ENCODE measurements at places on chromosomes 5 and 9.

DNA sequence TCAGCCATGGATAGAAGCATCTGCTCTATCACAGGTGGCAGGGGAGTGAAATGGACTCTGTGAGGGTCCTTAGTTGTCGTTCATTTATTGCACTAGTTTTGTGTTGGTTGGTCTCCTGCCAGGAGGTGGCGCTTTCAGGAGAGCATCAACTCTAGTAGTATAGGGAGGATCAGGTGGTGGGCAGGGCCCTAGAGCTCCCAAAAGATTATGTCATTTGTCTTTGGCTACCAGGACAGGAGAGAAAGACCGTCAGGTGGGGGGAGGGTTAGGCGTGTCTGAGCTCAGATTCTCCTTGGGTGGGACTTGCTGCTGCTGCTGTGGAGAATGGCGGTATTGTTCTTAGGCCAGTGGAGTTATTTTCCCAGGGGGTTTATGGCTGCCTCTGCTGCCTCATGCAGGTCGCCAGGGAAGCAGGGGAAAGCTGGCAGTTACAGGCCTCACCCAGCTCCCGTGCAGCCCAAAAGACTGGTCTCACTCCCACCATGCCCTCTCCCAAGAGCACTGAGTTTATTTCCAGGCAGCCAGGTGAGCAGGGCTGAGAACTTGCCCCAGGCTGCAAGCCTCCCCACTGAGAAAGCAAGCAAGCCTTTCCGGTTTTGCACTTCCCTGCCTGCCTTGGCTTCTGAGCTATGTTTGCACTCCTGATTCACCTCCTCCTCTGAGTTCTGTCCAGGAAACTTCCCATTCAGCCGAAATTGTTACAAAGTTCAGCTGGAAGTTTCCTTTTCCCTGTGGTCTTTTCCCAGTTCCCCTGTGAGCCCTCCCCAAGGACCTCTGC is 317.3 kb downstream of the TAF11L14 start:
- no peak for DNase-seq

DNA sequence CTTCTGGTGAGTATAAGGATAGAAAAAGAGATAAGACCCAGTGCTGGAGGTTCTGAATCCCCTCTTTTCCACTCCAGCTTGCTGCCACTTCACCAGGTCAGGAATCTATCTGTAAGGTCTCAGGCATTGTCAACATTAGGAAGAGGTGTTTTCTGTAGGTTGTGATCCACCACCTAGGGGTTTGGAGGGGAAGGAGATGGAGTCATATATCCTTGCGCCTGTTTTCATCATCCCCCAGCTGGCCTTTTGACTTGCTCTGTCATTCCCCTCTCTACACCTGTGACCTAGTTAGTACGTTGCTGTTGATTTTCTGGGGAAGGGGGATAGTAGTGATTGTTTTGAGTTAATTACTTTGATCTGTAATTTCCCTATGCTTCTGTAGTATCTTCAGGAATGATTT is 20.5 kb downstream of the SPINK5 start:
- no peak for DNase-seq

GRCh38 chr5:106014262-106014661 is 1656.5 kb downstream of the EFNA5 start:
- DNase-seq = no peak

- no peak for DNase-seq
Observed at GRCh38 chr5:116859666-116860320, 285.2 kb upstream of the SEMA6A start.

DNA sequence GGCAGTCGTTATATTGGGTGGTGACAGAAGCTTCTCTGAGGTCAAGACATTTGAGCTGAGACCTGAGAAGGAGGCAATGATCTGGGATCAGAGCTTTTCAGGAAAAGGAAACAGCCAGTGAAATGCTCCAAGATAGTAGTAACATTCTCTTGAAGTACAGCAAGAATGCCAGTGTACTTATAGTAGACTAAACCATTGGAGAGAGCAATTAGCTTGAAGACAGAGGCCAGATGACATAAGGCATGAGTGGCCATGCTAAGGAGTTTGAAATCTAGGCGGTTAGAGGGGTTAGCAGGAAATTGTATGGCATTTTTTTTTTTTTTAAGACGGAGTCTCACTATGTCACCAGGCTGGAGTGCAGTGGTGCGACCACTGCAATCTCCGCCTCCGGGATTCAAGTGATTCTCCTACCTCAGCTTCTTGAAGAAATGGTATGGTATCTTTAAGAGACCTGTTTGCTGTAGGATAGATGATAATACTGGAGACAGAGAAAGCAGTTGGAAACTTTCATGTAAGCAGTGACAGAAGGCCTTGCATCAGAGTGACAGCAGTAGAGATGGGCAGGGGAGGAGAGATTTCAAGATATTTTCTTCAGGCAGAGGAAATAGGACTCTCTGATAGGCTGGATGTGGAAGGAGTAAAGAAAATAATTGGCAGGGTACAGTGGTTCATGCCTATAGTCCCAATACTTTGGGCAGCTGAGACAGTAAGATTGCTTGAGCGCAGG is 482.2 kb upstream of the PAPPA start:
- DNase-seq = no peak

DNA sequence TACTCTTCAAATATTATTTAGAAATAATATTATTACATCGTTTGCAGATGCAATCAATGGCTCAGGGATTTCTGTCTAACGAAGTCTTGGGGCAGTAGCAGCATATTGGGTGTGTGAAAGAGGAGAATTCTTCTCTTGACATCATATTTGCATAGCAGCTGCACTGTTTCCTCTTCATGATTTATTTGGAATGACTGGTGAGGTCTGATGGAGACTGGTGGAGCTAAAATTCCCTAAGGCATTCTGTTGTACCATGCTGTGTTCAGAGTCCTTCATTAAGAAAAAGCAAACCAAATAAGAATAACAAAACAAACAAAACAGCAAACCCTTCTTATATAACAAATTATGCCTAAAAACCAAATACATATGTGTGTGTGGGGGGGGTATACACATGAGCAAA is 177.6 kb downstream of the DIRAS2 start:
- DNase-seq = no peak

DNA sequence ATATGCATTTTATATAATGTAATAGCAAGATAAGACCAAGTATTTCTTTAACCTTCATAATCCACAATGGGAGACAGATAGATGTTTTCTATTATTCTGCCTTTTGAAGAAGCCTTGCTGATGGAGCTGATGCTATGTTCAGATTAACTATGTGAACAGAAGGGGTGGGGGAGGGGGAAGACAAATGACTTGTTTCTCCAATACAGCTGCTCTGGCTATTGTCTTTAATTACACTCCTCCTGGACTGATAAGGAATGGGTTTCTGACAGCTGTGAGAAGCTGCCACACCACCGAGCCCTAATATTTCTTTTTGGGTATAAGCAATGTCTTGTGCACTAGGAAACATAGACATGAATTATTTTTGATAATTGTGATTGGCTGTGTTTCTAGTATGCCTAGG is 62.0 kb downstream of the CAVIN4 start:
- no peak for DNase-seq

DNA sequence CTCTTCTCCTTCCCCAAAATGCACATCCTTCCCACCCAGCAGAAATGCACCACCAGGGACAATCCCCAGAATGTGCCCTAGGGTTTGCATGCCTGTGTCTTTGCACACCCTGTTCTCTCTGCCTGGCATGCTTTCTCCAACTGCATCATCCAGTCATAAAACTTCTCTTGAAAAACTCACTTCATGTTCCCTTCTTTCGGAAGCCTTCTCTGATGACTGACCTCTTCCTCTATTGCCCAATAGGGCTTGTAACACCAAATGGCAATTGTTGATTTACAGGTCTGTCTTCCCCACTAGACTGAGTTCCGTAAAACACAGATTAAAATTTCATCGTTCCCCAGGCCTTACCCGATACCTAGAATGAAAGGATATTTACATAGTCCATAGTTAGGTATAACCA is 83.1 kb upstream of the SPOCK1 start:
- no peak for DNase-seq

DNA sequence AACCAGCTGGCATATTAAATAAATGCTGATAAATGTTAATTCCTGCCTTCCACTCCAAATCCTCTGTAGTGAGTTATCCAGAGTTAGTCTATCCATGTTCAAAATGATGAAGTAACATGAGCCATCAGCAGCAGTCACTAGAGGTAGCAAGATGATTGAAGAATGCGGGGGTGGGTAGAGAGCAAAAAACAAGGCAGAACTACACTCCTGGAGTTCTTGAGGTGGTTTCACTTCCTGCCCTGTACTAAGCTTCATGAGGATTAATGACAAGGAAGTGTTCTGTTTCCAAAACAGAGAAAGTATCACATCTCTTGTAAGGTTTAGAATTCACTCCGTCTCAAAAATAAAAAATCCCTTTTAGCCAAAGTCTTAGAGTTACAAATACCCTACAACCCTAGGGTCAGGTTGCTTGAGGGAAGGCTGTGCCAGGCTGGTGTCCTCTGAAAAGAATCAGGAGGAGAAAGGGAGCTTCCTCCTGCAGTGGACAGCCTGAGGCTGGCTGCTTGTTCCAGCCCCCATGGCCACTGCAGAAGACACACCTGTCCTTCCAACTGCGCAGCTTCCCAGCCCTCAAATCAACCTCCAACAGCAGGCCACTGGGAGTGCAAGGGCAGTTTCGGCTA is 180.2 kb downstream of the DENND1A start:
- no peak for DNase-seq

DNA sequence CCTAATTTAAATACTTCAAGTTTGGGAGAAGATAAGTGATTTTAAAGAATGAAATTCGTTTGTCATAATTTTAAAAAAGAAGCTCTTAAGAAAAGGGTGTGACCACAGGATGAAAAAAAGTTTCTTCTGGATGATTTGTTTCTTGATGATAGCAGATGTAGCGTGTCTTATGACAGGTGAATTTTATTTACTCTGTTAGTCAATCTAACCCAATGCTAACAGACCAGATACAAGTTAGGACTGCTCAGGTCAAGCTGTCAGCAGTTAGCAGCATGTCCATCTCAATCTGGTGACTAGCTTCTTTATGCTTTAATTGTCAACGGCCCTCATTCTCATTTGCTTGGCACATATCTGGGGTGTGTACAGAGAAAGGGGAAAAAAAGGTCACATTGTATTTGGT is 456.0 kb downstream of the BNC2 start:
- DNase-seq = no peak

GRCh38 chr5:114473541-114473940 is 111.7 kb downstream of the KCNN2 start:
- DNase-seq = no peak

DNA sequence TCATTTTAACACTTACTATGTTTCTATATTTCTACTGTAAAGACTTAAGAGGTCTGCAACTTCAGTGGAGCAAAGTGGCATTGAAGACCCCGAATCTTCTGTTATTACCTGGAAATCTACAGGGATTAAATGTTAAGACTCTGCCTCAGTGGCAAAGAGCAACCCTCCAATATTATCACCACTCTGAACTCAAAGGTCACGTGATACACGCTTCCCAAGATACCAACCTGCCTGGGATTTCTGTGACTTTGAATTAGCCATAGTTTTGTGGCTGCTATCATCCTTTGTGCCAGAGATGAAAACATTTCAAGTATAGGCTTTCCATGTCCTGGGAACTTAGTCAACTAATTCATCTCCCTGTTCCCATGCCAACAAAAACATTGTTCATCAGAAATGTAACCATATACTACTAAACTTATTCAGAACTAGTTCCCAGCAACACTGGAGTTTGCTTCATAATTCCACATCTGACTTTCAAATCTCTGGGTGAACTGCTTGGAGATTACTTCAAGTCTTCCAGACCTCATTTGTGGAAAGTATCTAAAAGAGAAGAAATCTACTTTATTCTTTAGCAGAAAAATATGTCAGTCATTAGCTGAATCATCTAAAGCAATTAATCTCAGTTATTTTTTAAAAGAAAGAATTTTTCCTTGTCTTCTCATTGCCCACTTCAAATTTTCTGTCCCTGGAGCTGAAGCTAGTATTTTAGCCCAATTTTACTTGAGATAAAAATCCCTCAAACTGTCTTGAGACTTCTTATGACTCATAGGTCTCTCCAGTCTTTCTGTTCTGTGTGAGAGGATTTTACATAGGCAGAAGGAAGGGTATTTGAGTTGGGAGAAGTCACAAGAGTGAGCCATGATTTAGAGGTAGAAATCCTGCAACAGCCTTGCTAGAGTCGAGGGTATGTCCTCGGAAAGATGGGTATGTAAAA is 83.0 kb downstream of the ZNF462 start:
- no peak for DNase-seq

DNA sequence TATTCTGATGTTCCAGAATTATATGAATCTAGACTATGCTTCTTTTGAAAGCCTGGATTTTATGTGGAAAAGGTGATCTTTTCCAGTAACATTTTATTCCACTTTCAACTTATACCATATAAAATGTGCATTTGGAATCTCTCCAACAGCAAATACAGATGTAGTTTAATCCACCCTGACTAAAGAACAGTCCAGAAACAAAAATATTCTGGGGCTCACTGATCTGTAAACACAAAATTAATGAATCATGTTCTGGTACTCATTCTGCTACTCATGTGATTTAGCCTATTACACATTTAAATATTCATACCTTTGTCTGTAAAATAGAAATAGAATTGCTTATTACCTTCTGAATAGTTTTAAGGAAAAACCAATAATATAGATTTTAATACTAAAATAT is 125.8 kb downstream of the ARRDC3 start:
- DNase-seq = no peak

GRCh38 chr5:148844433-148845280 is 18.2 kb downstream of the ADRB2 start:
- DNase-seq = no peak

GRCh38 chr9:75890472-75891276 is at the start of gene PCSK5:
Gene PCSK5, plus strand, starts transcription at chr9:75890673. Its CDS starts 509 bp downstream, at chr9:75891182.
- no peak for DNase-seq

- no peak for DNase-seq
Observed at GRCh38 chr9:114231273-114231672, 75.9 kb downstream of the COL27A1 start.

- no peak for DNase-seq
Observed at GRCh38 chr5:138287246-138287645, 12.8 kb upstream of the GFRA3 start.

- no peak for DNase-seq
Observed at GRCh38 chr9:135490166-135490870, 10.2 kb upstream of the MRPS2 start.

DNA sequence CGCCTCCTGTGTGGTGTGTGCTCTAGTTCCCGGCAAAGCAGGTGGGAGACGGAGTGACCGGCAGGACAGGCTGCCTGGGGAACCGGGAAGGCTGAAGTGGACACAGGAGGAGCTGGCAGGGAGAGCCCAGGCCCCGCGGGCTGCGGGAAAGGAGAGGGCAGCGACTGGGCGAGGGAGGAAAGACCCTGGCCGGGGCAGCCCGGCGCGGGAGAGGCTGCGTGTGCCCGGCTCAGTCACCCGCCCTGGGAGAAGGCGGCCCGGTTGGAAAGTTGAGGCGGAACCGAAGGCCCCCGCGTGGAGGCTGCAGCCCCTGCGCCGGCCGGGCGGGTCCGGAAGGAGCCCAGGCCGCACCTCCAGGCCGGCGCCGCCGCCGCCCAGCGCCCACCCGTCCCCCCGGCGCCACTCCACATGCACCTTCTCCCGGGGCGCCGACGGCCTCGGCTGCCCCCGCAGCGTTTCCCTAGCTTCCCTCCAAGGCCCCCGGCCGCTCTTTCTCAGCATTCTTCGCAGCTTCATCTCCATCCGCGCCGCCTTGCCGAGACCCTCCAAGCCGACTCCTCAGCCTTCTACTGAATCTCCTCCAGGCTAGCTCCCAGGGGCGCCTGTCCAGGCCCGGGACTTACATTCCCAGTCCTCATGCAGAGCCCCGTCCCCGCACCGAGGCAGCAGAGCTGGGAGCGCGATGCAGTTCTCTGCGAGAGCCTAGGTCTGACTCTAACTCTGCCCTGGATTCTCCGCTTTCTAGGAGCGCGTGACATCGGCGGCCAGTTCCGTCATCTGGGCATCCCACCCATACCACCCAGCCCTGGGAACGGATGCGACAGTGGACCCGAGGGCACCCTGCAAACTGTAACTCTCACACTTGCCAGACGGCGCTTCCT is 152.0 kb downstream of the ERCC6L2 start:
- DNase-seq = no peak

GRCh38 chr5:91950328-91950727 is 567.2 kb upstream of the ARRDC3 start:
- no peak for DNase-seq

All from hematopoietic multipotent progenitor cell treated with erythropoietin and hydrocortisone succinate and interleukin-3 and kit ligand, for 17 days (in vitro differentiated cells).